ENCODE measurements at places on chromosomes 1 and 21.

DNA sequence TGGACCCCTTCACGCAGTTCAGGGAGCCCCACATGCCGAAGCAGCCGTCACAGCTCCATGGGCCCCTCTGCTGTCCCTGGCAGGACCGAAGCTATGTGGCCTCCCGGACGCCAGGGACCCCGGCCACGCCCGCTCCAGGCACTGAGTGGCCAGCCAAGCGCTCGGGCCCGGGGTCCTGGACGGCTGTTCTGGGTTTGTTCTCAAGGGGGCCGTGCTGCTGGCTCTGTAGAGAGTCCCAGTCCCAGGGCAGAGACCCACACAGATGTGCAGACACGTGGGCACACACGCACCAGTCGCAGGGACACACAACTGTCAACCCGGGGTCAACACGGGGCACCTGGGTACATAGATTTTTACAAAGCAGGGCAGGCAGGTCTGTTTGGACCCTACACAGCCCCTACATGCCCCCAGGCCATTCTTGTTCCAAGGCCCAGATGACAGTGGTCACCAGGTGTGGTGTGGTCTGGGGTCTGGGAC is 6.7 kb downstream of the B3GALT6 start:
- no peak for DNase-seq

DNA sequence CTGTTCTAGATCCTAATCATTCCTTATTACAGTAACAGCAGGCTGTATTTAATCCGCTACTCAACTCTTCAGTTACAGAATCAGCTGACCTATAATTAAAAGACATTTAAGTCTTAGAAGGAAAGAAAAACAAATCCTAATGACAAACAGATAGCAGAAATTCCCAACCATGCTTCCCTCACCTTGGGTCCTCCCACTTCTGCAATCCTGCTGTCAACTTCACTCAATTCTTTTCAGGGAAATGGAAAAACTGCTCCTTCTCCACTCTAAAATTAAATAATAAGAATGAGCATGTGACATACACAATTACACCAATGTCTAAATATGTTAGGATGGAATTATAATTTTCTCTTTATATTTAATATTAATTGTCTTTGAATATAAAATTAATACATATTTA is 182.6 kb upstream of the LYPLAL1 start:
- DNase-seq: no peak

GRCh38 chr1:228900099-228900885 is 165.0 kb downstream of the RHOU start:
- DNase-seq: no peak

DNA sequence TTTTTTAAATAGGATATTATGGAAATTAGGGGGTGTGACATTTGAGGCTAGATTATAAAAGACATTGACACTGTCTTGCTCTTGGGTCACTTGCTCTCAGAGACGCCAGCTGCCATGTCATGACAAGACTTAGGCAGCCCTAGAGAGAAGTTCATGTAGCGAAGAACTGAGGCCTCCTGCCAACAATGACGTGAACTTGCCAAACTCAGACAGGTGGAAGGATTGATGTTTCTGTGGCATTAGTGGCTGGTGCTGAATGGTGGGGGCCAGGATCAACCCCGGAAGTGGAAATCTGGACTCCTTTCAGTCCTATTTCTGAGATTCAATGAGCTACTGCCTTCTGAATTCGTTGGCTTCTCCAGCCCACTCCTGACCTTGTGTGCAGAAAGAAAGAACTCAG is 14.7 kb downstream of the NCF2 start:
- no peak for DNase-seq

DNA sequence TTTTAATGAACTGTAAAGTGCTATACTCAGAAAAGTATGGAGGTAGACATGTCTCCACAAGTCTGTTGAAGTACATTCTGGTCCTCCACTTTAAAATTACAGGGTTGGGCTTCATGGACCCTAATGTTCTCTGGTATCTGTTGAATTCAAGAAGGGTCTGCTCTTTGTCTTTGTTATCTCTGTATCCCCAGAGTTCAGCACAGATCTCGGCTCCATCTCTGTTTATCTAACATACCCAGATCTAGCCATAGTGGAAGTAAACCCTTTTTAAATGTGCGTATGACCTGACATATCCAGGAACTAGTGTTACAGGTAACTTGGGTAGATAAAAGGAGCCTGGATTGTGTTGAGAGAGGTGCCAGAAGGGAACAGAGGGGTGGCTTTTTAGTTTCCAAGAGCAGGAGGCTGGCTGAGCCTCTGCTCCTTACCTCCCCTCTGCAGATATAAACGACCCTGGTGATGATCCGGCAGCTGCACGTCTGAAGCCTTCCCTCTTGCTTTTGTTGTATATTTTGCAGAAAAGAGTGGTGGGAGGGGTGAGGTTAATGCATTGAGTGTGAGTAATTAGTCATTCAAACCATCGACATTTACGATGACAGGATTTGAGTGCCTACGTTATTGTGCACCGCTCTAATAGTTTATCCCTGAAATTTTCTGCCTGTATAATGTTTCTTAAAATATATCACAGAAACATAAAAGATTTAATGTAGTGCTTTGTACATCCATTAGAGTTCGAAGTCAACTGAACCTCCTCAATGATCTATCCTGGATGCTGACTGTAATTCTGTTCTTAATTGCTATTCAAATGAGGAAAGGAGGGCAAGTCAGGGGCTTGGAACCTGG is 30.8 kb downstream of the ELAVL4 start:
- DNase-seq: peak; percentile 79

- DNase-seq: no peak
These were observed 16.8 kb upstream of the ARF1 start for GRCh38 chr1:228065543-228066347.

DNA sequence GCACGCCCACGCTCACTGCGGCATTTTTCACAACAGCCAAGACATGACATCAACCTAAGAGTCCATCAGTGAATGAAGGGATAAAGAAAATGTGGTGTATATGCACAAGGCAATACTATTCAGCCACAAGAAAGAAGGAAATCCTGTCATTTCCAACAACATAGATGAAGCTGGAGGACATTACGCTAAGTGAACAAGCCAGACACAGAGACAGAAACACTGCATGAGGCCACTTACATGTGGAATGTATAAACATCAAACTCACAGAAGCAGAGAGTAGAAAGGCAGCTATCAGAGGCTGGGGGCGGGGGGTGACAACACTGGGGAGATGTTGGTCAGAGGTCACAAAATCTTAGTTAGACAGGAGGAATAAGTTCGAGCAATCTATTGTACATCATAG is 20.9 kb downstream of the TMPRSS2 start:
- no peak for DNase-seq

- no peak for DNase-seq
These were observed 52.8 kb downstream of the TENT5C start for GRCh38 chr1:117658676-117659075.

GRCh38 chr1:76109404-76109803 is 34.9 kb downstream of the ST6GALNAC3 start:
- DNase-seq: no peak

DNA sequence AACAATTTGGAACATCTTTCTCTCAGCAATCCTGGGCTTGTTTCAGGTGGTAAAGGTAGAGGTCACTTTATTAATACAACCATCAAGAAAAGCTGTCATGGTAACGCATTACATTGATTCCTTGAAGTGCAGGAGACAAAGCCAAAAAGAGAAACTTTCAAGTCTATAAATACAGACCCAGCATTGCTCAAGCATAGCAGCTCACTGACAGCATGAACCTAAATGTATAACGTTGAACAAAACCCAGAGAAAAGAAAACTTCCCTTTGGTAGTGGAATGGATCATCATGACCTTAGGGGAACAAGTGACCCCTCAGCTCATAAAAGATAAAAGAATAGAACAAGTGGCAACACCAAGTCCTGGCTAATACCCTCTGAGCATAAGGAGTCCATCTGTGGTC is 332.2 kb downstream of the NTNG1 start:
- no peak for DNase-seq

- DNase-seq: peak; percentile 58
These were observed at the start of gene SYTL1 for GRCh38 chr1:27341525-27342252. TSS of gene SYTL1 (plus strand) at chr1:27342022. CDS start at chr1:27345335, 3,313 bp downstream.

GRCh38 chr1:1084372-1085170 is 10.5 kb upstream of the RNF223 start:
- no peak for DNase-seq

DNA sequence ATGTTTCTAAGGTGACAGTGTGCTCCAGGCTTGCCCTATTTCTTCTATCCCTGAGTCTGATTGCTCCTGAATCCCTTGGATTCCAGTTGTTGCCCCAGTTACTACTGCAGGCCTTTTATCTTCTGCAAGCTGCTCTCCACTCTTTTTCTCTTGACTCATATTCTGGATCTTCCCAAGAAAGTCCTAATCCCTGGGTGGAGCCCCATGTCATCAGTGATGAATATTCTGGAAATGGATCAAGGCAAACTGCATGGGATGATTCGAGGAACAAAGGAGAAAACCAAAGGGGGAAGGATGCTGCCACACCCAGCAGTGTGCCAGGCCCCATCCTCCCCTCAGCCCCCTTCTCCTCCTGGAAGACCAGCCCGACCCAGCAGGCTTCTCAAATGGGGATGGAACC is 63.3 kb upstream of the ATP2B4 start:
- no peak for DNase-seq

DNA sequence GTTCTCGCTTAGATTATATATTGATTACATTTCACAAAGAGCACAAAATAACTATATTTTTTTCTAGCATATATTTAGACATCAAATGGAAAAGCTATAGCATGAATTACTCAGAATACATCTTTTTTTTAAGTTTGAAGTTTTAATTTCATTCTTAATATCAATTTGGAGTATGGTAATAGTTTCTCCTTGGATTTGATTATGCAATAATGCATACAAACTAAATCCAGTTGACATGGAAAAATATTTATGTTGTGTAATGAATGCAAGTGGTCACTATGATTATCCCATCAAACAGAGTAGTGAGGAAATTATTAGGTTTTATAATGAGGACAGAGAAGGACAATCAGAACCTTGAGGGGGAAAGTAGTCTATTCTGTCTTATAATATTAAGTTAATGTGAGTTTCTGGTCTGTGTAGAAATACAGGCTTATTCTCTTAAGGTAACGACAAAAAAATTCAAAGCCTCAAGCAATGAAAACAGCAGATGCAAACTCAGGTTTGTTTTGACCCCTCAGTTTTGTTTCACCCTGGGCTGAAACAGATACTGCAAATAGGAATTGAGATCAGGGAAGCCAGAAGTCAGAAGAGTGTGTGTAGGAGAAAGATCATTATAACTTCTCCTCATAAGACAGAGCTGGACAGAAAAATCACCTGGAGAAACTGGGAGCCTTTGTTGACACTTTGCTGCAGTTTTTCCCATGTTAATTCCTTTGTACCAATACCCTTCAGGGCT is 23.7 kb downstream of the LRRC8B start:
- no peak for DNase-seq
